AG09309 (cell line): ENCODE measurements at places on chromosomes 6 and 20.

DNA sequence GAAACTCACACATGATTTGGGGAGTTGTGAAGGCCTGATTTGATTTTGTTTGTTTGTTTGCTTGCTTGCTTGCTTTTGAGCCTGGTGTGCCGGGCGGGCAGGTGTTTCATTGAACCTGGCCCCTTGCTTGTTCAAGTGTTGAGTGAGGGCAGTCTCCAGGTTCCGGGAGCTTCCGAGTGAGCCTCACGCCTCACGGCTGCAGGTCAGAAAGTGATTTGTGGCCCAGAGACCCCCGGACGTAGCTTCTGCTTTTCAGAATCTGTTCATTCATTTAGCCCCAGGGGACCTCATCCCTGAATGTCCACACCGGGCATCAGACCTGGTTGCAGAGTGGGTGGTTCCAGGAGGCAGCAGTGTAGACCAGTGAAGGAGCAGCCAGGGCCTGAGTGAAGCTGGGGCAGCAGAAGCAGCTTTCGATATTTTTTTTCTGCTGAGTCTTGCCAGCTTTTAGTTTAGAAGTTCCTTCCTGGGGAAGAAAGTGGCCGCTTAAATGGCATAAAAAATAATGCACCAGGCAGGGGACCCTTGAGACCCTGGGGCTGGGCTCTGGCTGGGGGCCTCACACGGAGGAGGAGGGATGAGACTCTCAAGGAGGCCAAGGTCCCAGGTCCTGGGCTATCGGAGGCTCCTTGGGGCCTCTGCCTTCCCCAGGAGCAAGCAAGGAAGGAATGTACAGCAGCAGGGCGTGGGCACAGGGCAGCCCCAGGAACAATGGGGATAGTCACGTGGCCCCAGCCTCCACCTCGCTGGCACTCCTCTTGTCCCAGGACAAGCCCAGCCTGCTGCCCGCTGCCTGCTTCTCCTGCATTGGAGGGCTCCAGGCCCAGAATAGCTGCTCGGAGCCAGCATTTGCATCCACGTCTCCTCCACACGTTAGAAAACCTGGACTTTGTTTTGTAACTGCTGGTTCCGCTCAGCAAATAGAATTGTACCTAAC, 89.2 kb upstream of the BHLHE23 start:
- DNase-seq = no peak

GRCh38 chr20:51013577-51014330, 9.2 kb downstream of the KCNG1 start:
- DNase-seq = no peak

GRCh38 chr6:164826831-164827468, 482.5 kb downstream of the C6orf118 start:
- DNase-seq = no peak

GRCh38 chr20:12969071-12969669, 39.6 kb upstream of the SPTLC3 start:
- DNase-seq = no peak

- DNase-seq = no peak
Observed at GRCh38 chr6:42939810-42940167, 10.5 kb downstream of the CNPY3 start.

- no peak for DNase-seq
Observed at GRCh38 chr6:151005164-151005563, 139.7 kb downstream of the MTHFD1L start.

DNA sequence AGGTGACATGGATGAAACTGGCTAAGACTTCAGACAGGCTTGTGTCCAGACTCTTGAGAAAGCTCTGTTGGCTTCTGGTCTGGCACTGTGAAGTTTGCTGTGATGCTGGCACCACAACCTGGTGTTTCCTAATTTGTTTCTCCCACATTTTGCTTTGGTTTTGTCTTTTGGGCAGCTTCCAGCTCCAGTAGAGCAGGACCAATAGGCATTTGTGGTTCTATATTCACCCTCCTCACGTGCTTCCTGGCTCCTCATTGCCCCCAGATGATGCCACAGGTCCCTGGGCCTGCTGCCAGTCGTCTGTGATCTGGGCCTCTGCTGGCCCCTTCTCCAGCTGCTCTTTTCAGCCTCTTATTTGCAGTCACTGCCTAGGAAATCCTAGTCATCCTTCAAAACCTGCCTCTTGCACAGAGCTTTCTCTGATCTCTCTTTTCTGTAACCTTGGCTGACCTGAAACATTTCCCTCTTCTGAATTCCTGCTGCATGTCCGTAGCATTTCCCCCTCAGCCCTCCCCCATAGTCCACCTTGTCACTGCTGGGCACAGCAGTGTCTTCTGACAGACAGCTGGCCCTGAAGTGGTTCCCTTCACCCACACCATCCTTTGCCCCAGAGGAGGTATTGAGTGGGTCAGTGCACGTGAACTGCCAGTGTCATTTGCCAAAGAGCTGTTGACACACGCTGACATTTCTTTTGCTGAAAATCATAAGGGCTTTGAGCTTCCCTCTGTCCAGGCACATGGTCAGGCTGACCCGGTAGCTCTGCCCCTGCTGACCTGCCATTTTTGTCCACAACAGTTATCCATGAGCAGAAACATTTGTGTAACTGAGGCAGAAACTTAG, 63.0 kb downstream of the PTPN1 start:
- DNase-seq = peak; percentile 80

DNA sequence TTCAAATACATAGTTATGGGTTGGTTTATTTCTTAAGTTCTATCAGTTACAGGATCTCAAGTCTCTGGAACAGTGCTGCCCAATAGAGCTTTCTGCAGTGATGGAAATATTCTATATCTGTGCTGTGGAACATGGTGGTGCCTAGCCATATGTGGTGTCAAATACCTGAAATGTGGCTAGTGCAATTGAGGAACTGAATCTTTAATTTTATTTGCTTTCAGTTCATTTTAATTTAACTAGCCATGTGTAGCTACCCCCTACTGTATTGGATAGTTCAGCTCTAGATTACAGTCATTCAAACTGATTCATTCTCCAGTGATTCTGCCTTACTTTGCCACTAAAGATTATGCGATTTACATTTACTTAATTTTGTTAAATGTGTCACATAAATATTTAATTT, 503.2 kb downstream of the CDKAL1 start:
- DNase-seq = no peak

DNA sequence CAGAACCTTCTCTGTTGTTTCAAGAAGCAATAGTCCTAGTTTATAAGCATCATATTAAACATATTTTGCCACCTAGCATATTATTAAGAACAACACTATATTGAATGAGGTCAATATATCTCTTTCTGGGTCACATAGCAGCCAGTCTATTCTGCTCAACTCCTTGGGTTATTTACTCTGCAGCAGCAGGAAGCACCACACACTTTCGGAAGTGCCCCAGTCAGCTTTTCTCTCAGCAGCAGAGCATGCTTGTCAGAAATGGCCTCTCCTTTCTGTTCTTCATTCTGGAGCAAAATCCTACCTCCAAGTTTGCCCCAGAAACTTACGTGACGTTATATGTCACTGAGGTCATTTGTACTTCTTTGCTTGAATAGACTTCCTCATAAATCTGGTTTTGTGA, 22.7 kb downstream of the CFAP206 start:
- DNase-seq = no peak

DNA sequence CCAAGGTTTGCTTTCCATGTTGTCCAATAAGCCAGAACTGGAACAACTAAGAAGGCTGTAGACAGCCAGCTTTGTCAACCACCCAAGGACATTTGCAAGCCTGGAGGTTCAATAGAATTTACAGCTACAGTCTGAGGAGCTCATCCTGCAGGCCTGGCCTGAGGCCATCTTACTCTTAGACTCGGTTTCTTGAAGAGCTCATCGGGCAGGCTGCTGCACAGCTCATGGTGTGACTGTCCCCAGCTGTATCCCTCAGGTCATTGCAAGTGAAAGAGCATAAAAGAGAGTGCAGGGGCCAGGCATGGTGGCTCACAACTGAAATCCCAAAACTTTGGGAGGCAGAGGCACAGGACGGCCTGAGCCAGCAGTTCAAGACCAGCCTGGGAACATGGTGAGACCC, 96.9 kb upstream of the FOXQ1 start:
- DNase-seq = no peak

GRCh38 chr6:118319894-118320649, 228.0 kb upstream of the PLN start:
- no peak for DNase-seq

- no peak for DNase-seq
Observed at GRCh38 chr6:126886106-126886505, 232.4 kb upstream of the RSPO3 start.

DNA sequence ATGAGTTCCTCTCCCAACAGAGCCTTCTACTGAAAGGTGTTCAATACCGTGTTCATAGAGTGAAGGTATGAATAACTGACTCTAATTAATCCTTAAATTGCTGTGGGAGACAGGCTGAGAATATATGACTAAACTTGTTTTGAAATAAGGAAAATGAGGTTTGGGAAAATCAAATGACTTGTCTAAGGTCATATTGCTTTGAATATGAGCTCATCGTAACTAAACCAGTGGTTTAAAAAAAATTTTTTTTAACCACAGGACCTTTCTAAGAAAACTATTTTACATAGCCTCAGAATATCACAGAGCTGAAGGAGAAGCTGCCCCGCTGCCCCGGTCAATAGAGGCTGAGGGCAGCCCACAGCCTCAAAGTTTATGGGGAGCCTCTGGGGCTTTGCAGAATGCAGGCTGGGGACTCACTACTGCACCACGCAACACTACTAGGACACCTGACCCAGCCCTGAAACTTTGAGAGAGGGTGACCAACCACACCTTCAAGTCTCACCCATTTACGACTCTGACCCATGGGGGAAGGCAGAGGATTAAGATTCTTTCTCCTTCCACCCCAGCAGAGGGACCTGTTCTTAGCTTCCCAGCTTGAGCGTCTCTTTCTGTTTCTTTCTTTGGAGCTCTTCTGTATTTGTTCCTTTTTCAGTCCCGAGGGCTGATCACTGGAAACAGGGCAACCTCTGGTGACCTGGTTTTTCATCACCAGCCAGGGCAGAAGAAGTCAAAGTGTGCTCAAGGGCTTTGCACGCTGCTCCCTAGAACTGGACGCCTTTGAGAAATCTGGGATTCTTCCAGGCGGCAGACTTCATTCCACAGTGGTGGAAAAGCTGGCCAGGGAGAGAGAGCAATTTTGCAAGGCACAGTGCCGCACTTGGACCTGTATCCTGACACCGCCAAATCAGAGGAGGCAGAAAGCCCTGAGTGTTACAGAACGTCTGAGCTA, 220.2 kb downstream of the ATXN1 start:
- DNase-seq = no peak

- no peak for DNase-seq
Observed at GRCh38 chr20:49276961-49277785, 684 bp downstream of the ZNFX1 start.

DNA sequence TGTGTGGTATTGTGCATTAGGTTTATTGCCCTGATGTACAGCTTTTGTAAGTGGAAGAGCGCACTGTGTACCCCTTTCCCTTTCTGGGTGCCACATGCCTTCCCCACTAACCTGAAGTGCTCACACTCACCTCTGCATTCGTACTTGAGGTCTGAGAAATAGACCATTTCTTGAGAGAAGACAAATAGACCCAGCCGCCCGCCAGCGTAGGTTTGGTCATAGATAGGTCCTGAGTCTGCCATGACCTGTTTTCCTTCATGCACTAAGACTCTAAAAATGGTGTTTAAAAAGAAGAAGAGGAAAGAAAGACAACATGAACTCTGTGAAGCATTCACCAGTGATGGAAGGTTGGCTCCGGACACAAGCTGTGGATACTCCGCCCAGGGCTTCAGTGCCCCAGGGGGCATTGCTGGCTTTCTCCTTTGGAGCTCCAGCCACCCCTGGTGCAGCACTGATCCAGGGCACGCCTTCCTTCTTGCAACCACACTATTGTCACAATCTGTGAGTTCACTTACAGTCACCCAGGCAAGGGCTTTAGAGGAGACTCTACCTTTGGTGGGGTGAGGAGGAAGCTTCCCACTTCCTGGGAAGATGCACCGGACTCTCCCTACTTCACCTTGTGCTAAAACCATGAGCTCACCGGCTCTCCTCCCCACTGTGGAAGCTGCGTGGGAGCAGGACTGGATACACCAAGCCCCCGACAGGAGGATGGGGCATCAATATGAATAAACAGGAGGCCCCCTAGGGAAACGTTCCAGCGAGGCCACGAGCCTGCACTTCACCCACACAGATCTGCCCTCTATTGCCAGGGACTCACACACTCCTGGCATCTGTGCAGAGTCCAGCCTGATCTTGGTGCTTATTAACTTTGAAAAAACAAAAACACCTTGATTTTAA, 33.3 kb downstream of the THBS2 start:
- no peak for DNase-seq

DNA sequence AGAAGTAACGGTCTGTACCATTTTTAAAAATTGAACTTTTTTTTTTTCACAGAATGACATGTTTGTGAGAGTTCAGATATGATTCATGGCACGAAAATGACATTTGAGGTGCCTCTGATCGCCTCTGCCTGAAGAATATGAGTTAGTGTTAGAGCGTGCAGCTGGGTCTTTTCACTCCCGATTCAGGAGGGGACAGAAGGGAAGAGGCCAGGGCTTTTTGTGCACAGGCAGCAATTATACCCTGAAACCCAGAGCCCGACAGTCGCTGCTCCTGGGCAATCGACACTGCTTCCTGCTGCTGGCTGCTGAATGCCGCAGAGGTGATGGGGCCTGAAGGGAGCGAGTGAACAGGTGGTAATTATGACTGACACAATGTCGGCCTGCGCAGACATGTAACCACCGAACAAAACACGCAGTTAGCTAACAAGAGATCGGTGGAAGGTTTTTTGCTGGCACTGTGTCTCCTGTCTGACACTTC, 652.0 kb upstream of the NOX3 start:
- no peak for DNase-seq

DNA sequence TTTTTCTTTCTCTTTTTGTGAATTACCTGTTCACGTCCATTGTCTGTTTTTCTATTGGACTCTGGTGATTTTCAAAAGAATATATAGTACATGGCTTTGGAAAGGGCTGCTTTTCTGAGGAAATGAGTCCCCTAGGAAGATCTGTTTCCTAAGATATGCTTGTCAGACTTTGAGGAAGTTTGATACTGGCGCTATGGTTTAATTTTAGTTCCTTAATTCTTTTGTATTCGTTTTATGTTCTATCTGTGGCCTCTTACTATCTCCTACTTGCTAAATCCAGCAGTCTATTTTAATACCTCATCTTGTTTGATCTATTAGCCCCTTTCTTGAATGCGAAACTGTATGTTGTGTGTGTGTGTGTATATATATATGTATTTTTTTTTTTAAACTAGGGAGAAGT, 101.9 kb downstream of the LIN28B start:
- DNase-seq = no peak

GRCh38 chr20:20201124-20201523, 148.8 kb downstream of the CFAP61 start:
- DNase-seq = no peak

DNA sequence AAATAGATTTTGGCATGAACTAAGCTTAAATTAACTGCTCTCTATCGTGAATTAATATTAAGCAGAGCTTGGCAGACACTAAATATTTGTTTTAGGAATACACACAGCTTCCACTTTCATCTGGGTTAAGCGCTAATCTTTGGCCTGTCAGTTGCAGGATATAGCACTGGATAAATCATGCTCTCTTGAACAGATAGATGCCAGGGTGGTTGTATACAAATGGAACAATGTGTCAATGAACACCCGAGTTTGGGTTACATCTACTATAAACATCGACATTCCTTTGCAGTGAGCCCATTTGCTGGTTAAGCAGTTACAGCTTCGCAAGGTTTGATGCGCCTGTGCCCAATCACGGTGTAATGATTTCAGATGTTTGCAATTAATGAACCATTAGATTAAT, 338.2 kb upstream of the ZFP64 start:
- DNase-seq = no peak

GRCh38 chr6:84815896-84816735, 51.7 kb upstream of the TBX18 start:
- no peak for DNase-seq
